ENCODE measurements at places on chromosomes 13 and 19.

- no peak for DNase-seq
These were observed 11.1 kb downstream of the ZC3H13 start for GRCh38 chr13:46041419-46041839.

DNA sequence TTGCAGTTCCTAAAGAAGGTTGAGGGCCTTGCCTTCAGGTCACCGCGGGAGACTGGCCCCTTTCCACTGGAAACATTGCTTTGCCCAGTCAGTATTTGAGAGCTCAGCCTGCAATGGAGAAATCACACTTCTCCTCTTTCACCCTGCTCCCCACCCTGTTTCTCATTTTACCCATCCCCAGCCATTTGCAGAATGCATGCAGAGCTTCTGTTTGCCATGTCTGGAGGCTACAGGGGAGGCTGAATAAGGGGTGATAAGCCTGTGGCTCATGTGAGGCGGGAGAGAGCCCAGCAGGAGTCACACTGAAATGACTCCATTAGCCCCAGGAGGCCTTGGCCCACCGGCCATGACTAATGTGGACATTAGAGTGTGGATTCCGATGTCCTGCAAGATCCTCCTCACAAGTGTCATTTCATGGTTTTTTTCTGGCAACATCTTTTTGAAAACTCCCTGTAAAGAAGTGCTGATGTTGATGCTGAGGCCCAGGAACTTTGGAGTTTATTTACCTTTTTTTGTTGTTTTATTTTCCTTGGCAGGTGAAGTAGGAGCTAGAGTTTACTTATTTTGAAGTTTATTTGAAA, 6.3 kb downstream of the SPINT2 start:
- no peak for DNase-seq

DNA sequence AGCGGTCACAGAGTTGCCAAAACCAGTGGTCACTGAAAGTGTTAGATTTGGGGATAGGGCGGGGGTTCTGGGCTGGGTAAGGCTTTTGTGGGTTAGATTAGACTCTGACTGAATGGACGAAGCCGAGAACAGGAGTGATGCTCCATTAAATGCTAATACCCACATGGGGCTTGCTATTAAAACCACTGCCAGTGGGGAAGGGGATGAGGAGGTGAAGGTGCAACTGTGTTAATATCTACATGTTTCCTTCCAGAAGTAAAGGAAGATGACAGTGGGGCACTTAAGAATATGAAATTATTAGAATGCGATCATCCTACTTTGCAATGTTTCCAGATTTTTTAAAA, 573 bp upstream of the ZNF614 start:
- no peak for DNase-seq

- DNase-seq: no peak
These were observed 13.7 kb downstream of the RRAS start for GRCh38 chr19:49626226-49626625.

- peak; percentile 86 for DNase-seq
These were observed 7.7 kb downstream of the PLEKHF1 start for GRCh38 chr19:29672933-29673336.

DNA sequence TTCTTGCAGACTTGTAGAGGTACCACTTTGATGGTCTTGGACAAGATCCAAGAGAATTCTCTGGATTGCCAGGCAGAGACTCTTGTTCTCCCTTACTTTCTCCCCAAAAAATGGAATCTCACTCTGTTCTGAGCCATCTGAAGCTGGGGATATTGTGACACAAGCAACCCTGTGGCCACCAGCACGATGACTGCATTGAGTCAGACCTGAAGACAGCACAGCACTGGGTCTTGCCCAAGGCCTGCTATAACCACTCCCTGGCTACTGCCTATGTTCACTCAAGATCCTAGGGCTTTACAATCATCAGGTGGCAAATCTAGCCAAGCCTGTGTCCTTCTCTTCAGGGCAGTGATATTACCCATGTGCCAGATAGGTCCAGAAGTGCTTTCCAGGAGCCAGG, 202.5 kb upstream of the SERP2 start:
- no peak for DNase-seq

GRCh38 chr13:44400736-44401135, 27.1 kb downstream of the SERP2 start:
- DNase-seq: no peak

DNA sequence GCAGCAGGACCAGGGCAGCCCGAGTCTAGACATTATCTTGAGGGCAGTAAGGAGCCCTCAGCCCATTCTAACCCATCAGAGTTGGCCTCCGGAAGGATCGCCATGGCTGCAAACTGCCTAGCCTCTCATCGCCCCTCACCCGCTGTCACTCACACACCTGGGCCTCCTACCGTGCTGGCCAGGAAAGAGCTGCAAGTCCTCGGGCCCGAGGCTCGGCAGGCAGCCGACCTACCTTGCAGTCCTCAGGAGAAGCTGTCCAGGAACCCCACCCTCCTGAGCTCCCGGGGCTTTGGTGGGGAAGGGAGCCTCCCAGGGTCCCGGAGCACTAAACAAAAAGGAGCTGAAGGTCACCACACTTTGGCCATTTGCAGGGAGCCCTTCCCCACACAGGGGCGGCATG, 46.8 kb downstream of the CCNE1 start:
- DNase-seq: no peak

- no peak for DNase-seq
These were observed 3.0 kb downstream of the GADD45GIP1 start for GRCh38 chr19:12953799-12954611.

DNA sequence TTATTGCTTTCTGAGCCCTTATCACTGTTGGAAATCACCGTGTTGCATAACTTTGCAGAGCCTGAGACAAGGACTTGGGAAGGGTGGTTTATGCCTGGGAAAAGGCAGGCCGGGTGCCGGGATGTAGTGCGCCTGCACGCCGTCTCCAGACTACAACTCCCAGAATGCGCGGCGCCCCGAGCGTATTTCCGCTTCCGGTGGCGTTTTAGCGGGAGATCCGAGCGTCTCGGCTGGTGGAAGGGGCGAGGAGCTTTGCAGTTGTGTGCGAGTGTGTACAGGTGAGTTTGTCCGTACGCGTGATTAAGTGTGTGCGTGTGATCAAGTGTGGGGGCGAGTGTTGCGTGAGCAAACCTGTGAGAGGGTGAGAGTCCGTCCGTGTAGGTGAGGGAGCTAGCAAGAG, 75.4 kb downstream of the PEG3 start:
- no peak for DNase-seq

- DNase-seq: no peak
These were observed 72.6 kb downstream of the NBEA start for GRCh38 chr13:35014606-35015213.

DNA sequence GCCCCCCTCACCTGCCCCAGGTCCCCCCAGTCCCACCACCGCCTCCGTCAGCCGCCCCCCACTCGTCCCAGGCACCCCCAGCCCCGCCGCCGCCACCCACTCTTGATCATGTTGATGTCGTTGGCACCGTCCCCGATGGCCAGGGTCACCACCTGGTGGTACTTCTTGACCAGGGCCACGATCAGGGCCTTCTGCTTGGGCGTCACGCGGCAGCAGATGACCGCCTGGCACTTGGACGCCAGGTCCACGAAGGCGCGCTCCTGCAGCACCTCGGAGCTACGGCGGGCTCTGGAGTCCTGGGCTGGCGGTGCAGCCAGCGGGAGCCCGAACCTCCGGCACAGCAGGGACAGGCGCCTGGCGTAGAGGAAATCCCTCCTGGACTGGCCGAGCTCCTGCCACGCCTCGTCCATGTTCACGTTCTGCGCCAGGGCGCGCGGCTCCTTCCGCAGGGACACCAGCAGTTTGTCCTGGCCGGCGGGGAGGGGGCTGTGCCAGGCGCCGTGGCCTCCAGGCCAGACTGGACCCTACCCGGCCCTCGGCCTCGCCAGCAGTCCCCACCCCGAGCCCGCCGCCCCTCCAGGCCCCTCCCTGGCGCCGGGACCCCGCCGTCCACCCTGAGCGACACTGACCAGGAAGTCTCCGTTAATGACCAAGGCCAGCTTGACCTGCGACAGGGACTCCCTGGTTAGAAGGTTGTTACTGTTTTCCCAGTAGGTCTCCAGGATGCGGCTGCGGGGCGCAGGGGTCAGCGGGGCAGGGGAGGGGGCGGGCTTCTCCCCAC, 22.6 kb downstream of the ATP8B3 start:
- no peak for DNase-seq

Data from stimulated activated CD4-positive, alpha-beta T cell treated with anti-CD3 and anti-CD28 coated beads, Interleukin-2, amount 100 ng/mL, for 4 hours (primary cell).